ENCODE measurements at places on chromosomes 3 and 15.

DNA sequence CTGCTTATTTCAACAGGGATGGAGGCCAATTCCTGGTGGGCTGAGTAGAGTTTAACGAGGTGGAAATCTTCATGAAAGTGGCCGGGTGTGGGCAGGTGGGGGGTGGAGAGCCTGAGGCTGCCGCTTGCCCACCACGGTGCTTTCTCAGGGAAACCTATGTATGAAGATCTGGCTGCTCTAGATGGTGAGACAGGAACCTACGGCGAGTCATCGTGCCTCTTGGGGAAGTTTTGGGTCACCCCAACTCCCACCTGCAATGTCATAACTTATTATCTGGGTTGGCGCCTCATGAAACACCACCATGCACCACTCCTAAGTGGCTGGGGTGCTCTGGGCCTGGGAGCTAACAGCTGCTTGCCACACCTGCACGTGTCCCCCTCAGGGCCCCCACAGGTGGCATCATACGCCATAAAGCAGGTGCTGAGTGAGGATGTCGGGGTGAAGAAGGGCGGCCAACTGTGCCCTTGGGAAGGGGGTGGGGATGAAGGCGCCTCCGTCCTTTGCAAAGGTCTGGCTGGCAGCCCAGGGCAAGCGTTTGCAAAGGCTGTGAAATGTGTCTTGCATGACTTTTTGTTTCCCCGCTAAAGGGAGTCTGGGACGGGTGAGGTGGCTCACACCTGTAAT lies 27.9 kb upstream of the SNRPA1 start:
- DNase-seq, result no peak

GRCh38 chr3:110710156-110710555 lies 361.5 kb upstream of the NECTIN3 start:
- DNase-seq, result no peak

DNA sequence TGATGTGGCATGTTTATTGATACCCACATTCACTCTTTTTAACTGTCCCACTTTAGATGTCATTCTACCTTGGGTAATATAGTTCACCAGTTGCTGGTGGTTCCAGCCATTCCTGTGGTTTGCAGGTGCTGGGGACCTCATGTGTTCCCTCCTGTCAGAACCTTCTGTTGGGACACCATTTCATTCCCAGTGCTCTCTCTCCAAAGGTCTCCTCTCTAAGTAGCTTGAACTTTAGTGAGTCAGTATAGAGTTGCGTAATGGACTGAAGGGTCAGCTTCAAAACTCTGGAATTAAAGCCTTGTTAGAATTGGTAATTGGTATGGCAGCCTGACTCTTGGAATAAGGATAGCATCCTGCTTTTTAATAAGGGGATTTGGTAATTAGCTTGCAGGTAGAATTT lies 108.5 kb downstream of the PLCL2 start:
- DNase-seq, result no peak

DNA sequence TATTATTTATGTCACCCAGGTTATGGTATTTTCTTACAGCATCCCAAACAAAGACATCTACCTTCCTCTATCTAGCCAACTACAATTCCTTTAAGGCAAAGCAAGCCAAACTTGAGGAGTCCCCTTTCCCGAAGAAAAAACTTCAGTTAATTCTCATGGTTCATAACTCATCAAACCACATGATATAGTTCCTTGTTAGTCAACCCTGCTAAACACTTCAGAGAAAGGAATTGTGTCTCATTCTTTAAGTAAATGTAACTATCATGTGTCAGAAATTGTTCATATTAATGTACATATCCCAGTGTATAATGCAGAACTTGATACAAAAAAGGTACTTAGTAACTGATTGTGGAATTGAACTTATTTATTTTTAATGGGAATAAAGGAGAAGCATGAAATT lies 44.4 kb downstream of the ST3GAL6 start:
- no peak for DNase-seq

- DNase-seq, result no peak
Observed at GRCh38 chr3:13598201-13598600, 49.3 kb downstream of the FBLN2 start.

- no peak for DNase-seq
Observed at GRCh38 chr15:47944637-47945288, 176.0 kb upstream of the SLC24A5 start.

DNA sequence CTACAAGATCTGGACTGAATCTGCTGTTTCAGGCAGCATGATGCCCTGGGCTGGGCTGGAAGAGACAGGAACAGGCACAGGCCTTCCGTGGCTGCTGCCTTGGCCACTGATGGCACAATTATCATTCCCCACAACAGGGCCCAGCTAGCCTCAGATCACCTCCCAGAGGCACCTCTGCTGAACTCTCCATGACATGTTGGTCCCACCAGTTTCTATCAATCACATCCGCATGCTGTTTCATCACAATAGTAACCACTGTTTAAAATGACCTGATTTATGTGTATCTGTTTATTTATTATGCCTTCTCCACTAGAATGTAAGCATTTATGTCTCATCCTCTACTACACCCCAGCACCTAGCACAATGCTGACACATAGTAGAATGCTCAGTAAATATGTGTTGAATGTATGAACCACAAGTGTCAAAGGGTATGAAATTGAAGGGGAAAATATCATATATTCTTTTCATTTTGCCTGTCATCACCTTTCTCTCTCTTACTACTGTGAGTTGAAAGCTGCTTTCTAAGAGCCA lies 32.7 kb upstream of the ZBTB38 start:
- DNase-seq, result no peak

GRCh38 chr15:66587020-66587419 lies 21.2 kb upstream of the LCTL start:
- no peak for DNase-seq

DNA sequence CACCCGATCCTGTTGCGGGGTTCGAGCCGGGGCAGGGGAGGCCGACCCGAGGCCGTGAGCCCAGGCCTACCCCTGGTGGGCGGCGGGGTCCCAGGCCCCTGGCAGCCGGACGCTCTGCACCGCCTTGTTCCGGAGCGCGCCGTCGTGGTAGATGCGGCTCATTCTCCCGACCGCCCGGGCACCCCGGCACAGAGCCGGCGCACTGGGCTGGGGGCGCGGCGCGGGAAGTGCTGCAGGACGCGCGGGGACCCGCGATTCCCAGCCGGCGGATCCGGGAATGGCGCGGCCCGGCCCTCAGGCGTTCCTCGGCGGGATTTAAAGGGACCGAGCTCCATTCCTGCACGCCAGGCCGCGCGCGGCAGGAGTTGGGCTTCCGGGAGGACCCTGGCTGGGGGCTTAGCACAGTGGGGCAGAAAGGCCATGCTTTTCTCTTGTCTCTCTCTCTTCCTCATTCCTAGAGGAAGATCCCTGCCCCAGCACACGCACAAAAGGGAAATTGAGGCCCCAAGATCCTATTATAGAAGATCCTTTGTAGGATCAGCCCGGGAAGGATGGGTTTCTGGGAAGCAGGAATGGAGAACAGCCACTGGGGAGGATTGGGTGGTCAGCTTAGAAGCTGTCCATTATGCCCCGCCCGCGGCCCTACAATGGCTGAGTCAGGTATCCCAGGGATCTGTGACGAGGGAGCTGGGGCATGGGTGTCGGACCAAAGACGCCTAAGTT lies at the start of gene ARPIN:
TSS of gene ARPIN (minus strand) at position 279 of the 723 bp plus-strand sequence. CDS start at position 162, 117 bp downstream.
- no peak for DNase-seq

All from stimulated activated CD8-positive, alpha-beta memory T cell treated with anti-CD3 and anti-CD28 coated beads, Interleukin-2, amount 100 ng/mL, for 1 hour (primary cell).